ENCODE measurements at places on chromosomes 2 and 18.

GRCh38 chr2:16413285-16413684 is 252.3 kb downstream of the CYRIA start:
- DNase-seq = no peak

DNA sequence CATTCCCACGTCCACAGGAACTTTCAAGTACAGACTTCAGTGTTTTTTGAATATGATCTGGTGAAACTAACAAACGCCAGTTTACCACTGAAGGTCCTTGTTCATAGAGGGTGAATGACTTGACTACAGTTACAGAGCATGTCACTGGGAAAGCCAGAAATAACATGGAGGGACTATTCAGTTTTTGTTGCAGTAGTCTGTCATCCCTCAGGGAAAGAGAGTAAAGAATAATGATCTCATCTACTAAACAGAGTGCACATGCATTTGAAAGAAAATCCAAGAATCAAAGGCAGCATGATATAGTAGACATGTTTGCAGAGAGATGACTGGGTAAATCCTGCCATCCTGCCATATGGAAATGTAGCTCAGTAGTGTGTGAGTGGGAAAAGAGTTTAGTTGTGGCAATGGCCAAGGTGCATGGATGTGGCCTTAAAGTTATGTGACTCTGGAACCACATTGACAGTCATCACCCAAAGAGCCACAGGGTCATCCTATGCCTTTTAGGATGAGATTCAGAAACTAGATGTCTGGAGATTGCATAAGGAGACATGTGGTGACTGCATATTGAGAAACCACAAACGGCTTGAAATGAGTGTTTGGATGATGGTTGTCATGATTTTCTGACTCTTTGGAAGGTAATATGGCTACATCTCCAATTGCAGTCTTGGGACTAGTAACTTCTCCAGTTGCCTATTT is 125.3 kb upstream of the ZEB2 start:
- DNase-seq = no peak

GRCh38 chr2:238513346-238513745 is 86.6 kb downstream of the ASB1 start:
- no peak for DNase-seq

- DNase-seq = no peak
Measured at GRCh38 chr2:240304746-240305161, 130.7 kb upstream of the GPC1 start.

DNA sequence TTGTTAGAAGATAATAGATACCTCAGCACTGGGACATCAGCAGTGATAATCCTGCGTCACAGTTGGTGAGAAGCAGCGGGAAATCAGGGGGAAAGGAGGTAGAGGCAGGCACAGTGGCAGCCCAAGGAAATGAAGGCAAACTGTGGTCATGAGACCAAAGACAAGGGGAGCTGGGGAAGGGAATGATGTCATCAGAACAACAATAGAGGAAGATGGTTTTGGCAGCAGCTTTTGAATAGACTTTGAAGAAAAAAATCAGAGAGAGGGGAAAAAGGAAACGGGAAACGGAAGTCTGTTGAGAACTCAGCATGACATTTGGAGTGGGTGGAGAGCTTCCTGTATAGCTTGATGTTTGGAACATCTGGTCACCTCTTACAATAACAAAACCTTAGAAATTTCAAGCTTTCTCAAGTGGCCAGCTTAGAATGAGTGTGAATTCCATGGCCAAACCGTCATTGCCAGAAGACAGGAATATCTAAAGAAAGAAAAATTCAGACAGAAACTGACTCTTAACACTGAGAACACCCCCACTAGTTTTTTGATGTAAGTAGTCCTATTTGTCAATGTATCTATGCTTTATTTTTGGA is 18.4 kb upstream of the YES1 start:
- DNase-seq = no peak

DNA sequence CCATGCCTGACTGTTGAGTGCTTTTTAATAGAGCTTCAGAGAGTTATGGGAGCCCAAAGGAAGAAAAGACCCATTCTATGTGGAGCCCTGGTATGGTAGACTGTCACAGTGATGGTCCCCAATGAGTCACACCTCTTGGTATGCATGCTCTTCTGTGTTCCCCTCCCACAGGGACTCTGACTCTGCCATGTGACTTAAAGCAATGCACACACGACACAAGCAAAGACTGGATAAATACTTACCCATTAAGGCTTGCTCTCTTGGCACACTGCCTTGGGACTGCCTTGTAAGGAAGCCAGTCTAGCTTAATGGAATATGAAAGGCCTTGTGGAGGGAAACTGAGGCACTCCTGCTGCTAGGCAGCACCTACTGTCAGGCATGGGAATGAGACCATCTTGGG is 16.7 kb upstream of the DTNB start:
- no peak for DNase-seq

GRCh38 chr2:113842919-113843736 is 46.8 kb upstream of the ACTR3 start:
- DNase-seq = no peak

GRCh38 chr2:235679471-235679870 is 185.6 kb downstream of the AGAP1 start:
- DNase-seq = no peak

- DNase-seq = no peak
Measured at GRCh38 chr2:229731916-229732315, 17.6 kb upstream of the DNER start.

GRCh38 chr2:161981679-161982250 is 92.2 kb downstream of the DPP4 start:
- DNase-seq = no peak

DNA sequence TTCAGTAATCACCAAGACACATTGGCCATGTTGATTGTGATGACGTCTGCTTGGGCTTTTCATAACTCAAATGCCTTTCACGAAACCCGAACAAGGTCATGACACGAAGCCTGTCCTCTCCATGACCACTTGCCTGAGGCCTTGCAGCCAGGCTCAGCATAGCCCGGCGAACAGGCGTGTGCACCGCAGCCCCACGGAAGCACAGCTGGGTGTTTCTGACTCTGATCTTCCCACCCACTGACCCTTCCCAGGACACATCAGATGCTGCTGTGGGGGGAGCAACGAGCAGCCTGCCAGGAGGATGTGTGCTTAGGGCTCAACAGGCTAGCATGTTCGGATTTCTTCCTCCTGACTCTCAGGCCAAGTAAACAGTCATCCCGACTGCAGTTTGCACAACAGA is 369.4 kb upstream of the SALL3 start:
- no peak for DNase-seq

GRCh38 chr18:61753373-61753772 is 139.4 kb downstream of the RNF152 start:
- no peak for DNase-seq

DNA sequence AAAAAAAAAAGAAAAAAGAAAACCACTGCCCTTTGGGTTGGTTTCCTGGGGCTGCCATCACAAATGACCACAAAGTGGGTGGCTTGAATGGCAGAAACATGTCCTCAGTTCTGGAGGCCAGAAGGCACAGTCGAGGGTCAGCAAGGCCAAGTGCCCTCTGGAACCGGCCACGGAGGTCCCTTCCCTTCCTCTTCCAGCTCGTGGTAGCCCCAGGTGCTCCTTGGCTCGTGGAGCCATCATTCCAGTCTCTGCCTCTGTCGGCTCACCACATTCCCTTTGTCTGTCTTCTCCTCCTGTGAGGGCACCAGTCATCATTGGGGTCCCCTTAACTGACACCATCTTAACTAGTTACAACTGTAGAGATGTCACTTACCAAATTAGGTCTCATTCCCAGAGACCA is 8.5 kb upstream of the NFATC1 start:
- DNase-seq = no peak

DNA sequence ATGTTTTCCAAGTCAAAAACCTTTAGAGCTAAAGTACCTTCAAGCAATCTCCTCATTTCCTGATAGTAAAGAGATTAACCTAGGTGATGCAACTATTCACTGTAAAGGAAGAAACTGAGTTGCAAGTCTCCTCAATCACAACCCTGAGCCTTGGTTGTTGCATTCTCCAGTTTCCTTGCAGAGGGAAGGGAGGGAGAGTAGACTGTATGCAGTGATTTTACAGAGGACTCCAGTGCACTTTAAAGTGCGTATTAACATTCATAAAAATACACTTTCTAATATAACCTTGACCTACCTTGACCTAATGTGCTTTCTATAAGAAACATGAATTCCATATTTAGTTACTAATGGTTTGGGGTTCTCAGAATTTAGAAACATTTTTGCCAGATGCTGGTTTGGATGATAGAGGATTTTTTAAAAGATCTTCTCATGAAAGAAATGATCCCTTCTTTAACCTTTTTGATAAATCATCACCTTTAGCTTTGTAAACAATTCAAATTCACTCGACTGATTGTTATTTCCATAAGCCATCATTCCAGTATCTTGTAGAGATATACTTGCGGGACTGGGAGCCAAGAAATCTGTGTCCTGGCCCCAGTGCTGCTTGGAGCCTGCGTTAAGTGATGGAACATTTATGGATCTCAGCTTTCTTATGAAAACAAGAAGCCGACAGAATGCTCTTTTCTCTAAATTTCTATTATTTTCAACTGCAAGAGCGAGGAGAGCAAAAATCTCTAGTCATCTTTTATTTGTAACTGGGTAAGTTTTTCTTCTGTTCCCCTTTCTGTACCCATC is 228.3 kb downstream of the ZNF521 start:
- DNase-seq = no peak

DNA sequence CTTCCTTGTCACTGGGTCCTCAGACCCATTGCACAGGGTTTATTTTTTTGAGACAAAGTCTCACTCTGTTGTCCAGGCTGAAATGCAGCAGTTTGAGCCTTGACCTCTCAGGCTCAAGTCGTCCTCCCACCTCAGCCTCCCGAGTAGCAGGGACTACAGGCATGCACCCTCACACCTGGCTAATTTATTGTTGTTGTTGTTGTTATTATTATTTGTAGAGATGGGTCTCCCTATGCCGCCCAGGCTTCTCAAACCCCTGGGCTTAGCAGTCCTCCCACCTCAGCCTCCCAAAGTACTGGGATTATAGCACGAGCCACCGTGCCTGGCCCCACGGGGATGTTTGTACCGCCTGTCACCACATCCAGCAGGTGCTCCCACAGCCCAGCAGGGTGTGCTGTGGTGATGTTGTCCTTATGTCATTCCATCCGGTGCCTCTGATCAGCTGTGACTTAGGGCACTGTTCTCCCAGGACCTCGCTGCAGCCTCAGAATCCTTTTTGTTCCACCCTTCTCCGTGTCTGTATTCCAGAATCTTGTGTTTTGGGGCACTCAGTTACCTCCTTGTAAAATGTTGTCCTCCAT is 182.3 kb downstream of the INO80D start:
- DNase-seq = no peak

DNA sequence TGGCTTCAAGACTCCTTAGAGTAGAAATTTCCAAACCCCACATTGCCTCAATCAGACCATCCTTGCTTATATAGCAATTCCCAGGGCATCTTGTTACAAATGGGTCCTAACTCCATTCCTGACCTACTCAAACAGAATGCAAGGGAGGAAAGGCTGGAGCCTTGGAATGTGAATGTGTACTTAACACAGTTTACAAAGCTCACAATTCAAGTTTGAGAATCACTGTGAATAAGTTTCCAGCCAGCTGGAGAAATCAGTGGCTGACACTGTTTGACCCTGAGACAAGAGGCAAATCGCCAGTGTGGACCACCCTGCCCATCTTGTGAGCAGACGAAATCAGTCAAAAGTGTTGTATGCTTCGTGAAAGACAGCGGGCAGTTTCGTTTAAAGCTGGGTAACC is 65.5 kb downstream of the SOWAHC start:
- no peak for DNase-seq

DNA sequence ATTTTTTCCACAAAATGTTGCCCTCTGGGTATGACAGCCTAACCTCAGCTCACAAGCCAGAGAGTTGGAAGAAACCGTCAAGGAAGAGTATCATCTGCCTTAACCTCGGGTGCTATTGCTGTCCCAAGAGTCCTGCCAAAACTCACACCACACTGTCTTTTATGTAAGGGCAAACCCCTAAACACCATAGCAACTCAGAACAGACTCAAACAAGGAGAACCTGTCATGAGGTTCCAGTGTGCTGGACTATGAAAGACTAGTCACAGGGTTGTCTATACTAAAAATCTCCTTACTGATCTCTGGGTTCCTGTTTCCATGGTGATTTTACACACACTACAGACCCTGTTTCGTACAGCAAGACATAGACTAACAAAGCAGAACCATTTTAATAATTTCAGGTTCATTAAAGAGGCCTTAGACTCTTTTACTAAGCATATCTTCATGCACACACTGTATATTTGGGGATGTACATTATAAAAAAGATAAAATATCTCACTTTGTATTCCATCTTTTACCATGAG is 159.8 kb downstream of the PKP4 start:
- DNase-seq = no peak

Data from activated CD4-positive, alpha-beta T cell treated with anti-CD3 and anti-CD28 coated beads for 1 hour (primary cell).